ENCODE measurements at places on chromosomes 2 and 18. TPM values are rescaled to one million over a fixed set of nuclear protein-coding genes. Genes with fewer than 3 reads are reported as not detected.

GRCh38 chr2:62826141-62826540 is 120.6 kb downstream of the EHBP1 start:
- no peak overlapping the region for H3K27ac ChIP-seq
- no peak for DNase-seq
- peaks cover 5% of the 10 kb centered on the region for H3K4me1 ChIP-seq
- no peaks in the 10 kb centered on the region for H3K27me3 ChIP-seq
- no peak overlapping the region for H3K4me3 ChIP-seq

The XDH gene
- 0.16 TPM for total RNA-seq

GRCh38 chr2:165639504-165639903 is 154.5 kb downstream of the GALNT3 start:
- no peak overlapping the region for H3K4me3 ChIP-seq
- H3K4me1 ChIP-seq: no peaks in the 10 kb centered on the region
- H3K27me3 ChIP-seq: peaks cover 7% of the 10 kb centered on the region
- no peak for DNase-seq
- no peak overlapping the region for H3K27ac ChIP-seq
- H3K36me3 ChIP-seq: no peaks in the 10 kb centered on the region

GRCh38 chr2:33391529-33392255 is 84.8 kb upstream of the RASGRP3 start:
- H3K4me1 ChIP-seq: no peaks in the 10 kb centered on the region
- H3K27me3 ChIP-seq: peaks cover 15% of the 10 kb centered on the region
- no peaks in the 10 kb centered on the region for H3K36me3 ChIP-seq
- DNase-seq: no peak
- no peak overlapping the region for H3K4me3 ChIP-seq

The GREB1 gene
- total RNA-seq: 1.1 TPM

The UCN gene
- total RNA-seq: 1.5 TPM

DNA sequence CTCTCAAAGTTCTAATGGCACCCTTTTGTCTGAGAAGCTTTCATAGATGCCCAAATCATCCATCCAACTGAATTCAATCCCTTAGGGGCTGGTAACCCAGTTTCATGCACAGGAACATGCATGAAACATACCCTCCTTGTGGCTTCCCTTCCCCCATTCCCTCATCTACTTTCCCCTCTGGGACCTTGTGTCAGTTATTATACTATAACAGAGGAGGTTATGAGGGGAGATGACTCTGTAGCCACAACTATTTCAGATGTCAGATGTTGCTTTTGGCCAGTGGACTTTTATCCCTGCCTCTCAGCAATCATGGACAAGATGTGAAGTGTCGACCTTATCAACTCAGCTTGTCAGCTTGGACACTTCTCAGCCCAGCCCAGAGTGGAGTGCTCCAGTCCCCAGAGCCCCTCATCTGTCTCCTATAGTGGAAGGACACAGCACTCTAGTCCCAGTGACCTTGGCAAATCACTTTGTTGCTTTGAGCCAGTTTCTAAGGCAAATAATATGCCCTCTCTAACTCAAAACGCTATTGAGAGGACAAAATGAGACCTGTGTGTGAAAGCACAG is 8.4 kb downstream of the DHRS9 start:
- no peak overlapping the region for H3K4me3 ChIP-seq
- no peaks in the 10 kb centered on the region for H3K27me3 ChIP-seq
- no peaks in the 10 kb centered on the region for H3K36me3 ChIP-seq

The TDRD15 gene
- 0.13 TPM for total RNA-seq

DNA sequence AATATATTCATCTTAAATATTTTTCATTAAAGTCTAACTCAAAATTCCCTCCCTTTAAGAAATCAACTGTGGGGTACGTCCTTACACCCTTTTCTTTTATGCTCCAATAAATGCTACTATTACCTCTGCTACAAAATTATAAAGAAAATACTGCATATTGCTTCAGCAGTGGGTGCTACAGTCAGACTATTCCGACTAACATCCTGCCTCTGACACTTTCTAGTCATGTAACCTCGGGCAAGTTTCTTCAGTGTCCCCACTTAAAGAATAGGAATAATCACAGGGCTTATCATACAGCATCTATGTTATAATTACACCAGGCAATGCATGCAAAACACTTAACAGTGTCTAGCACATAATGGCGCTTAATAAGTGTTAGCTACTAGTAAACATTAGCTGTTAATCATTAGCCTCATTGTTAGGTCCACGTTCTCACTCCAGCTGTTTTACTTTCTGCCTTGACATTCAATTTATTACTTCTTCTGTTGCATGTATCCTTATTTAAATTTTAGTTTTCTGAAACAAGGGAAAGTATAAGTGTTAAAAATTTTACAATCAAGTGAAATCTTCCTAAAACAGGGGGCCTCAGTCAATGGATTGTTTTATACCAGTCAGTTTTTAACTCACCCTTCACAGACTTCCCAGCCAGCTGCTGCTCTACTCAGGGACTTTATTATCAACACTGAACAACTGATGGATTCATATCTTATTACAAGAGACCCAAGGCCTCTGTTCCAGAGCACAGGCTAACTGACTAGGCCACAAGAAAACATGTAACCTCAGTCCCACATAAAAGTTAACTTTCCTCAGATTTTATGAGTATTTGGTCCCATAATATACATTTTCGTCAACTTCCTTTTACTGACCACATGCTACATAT is 54.0 kb downstream of the CLASP1 start:
- no peak for DNase-seq
- H3K27ac ChIP-seq: no peak overlapping the region
- H3K4me1 ChIP-seq: peaks cover 17% of the 10 kb centered on the region
- H3K27me3 ChIP-seq: no peaks in the 10 kb centered on the region

The CYRIA gene
- 2.4 TPM for total RNA-seq

- H3K4me3 ChIP-seq: no peak overlapping the region
- no peaks in the 10 kb centered on the region for H3K36me3 ChIP-seq
- H3K4me1 ChIP-seq: no peaks in the 10 kb centered on the region
- H3K27me3 ChIP-seq: no peaks in the 10 kb centered on the region
- DNase-seq: no peak
- H3K27ac ChIP-seq: no peak overlapping the region
These were observed 471.4 kb downstream of the DCDC2C start for GRCh38 chr2:4174796-4175195.

The DLGAP1 gene
- total RNA-seq: 1.6 TPM

The CROCC2 gene
- not detected for total RNA-seq

DNA sequence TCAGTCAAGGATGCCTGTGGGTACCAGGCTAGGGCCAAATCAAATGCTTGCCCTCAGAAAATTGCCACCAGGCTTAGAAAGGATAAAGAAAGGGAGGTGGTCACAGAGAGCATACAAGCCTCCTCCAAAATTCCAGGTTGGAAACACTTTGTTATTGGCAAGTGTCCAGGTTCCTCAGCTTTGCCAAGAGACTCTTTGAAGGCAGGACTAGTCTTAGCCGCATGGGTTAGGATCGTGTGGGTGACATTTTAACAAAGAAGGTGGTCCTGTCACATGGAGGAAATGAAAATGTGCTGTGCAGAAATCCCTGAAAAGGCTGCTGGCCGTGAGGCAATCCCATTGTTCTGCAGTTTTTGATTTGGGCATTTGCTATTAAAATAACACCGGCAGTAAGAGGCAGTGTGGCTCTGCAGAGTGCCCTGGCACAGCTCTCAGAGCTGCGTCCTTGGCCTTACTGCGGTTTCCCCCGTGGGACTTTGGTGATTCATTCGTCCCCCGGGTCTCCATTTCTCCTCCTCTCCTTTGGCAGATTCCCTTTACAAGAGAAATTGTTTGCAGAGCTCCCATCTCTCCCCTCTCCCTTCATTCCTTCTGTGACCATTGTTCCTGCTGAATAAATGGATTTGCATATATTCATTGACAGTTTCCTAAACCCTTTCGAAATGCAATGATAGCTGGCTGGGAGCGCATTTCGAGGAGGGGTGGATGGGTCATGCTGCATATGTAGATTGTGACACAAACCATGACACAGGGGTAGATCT is 187.3 kb downstream of the VAPA start:
- peaks cover 22% of the 10 kb centered on the region for H3K27me3 ChIP-seq

The MYO5B gene
- not detected for total RNA-seq

DNA sequence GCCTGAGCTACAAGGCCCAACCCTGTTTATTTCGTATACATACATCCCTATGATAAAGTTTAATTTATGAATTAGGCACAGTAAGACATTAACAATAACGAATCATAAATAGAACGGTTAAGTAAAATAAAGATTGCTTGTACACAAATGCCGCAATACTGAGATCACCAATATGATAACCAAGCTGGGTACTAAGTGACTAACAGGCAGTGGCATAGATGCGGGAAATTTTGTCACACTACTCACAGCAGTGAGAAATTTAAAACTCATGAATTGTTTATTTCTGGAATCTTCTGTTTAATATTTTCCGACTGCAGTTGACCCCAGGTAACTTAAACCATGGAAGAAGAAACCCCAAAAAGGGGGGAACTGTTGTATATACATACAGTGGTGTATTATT is 33.4 kb downstream of the NEURL3 start:
- peaks cover 6% of the 10 kb centered on the region for H3K4me1 ChIP-seq
- peaks cover 15% of the 10 kb centered on the region for H3K27me3 ChIP-seq
- H3K4me3 ChIP-seq: no peak overlapping the region
- no peak for DNase-seq
- no peaks in the 10 kb centered on the region for H3K36me3 ChIP-seq
- no peak overlapping the region for H3K27ac ChIP-seq

- peaks cover 11% of the 10 kb centered on the region for H3K27me3 ChIP-seq
- H3K4me1 ChIP-seq: peaks cover 2% of the 10 kb centered on the region
- DNase-seq: no peak
- H3K4me3 ChIP-seq: no peak overlapping the region
- H3K36me3 ChIP-seq: no peaks in the 10 kb centered on the region
- no peak overlapping the region for H3K27ac ChIP-seq
These were observed 52.6 kb upstream of the TMEM163 start for GRCh38 chr2:134771313-134771801.

- H3K27ac ChIP-seq: no peak overlapping the region
- no peak for DNase-seq
- peaks cover 2% of the 10 kb centered on the region for H3K36me3 ChIP-seq
- no peak overlapping the region for H3K4me3 ChIP-seq
These were observed 3.2 kb upstream of the DYTN start for GRCh38 chr2:206721256-206721920.

GRCh38 chr2:49943944-49944778 is 789.8 kb upstream of the FSHR start:
- H3K27ac ChIP-seq: no peak overlapping the region
- H3K27me3 ChIP-seq: no peaks in the 10 kb centered on the region
- no peaks in the 10 kb centered on the region for H3K36me3 ChIP-seq
- H3K4me1 ChIP-seq: peaks cover 9% of the 10 kb centered on the region

DNA sequence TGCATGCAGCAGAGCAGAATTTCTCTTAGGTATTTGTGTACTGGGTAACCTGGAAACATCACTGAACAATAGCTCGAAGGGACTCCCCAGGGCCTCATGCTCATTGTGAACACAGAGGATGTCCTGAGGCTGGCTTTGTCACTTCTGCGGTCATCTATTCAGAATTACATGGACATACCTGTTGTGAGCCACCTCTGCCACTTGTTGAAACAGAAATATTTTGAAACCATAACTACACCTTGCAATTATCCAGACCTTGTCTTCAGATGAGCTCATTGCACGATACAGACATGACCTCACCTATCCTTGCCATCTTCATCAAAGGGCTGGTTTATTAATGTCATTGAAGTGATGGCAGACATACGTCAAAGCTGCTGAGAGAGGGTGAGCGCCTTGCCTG is 23.4 kb upstream of the CREG2 start:
- peaks cover 5% of the 10 kb centered on the region for H3K4me1 ChIP-seq
- no peak overlapping the region for H3K4me3 ChIP-seq
- peaks cover 6% of the 10 kb centered on the region for H3K36me3 ChIP-seq
- H3K27ac ChIP-seq: peak overlapping the region; percentile 60
- H3K27me3 ChIP-seq: peaks cover 24% of the 10 kb centered on the region

The TUBA3E gene
- total RNA-seq: not detected

The SF3B6 gene
- 48.8 TPM for total RNA-seq

DNA sequence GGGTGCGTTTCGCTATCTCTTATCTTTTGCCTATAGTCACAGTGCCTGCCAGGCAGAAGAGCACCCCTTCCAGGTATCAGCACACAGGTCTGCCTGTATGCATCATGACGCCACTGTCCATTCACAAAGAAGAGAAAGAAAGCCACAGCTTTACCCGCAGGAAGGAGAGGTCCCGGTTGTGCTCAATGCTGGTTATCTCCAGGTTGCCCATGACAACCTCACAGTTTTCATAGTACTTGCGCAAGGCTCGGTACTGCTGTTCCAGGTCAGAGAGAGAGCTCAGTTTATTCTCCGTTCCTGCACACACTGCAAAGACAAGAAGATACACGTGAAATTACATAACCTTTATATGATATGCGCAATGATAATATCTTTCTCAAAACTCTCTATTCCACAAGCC is 414.0 kb downstream of the ERBB4 start:
- no peak overlapping the region for H3K27ac ChIP-seq
- H3K4me3 ChIP-seq: no peak overlapping the region
- no peaks in the 10 kb centered on the region for H3K4me1 ChIP-seq

DNA sequence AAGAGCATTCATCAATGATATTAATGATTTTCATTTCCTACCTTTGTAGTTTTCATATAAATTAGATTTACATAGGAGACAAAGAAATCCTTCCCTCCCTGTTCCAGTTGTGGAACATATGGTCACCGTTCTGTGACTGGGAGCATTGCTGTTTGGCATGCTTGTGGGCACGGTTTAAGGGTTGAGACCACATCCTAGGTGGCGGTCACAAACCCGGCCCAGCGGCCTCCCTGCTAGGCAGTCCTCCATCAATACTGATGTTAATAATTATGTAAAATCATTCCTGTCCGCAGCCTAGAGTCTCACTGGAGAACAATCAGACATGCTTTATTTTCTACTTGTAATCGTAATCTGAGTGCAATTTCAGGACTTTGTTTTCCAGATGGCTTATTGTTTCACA is 117.9 kb downstream of the AGAP1 start:
- no peaks in the 10 kb centered on the region for H3K36me3 ChIP-seq
- no peak overlapping the region for H3K27ac ChIP-seq
- peaks cover 31% of the 10 kb centered on the region for H3K27me3 ChIP-seq
- peaks cover 2% of the 10 kb centered on the region for H3K4me1 ChIP-seq

GRCh38 chr2:239278941-239279365 is 121.9 kb downstream of the HDAC4 start:
- H3K27ac ChIP-seq: peak overlapping the region; percentile 59
- no peak overlapping the region for H3K4me3 ChIP-seq

- no peak for DNase-seq
- H3K4me1 ChIP-seq: peaks cover 43% of the 10 kb centered on the region
- H3K4me3 ChIP-seq: peak within 1 kb of the TSS; percentile 91
- peak within 1 kb of the TSS; percentile 92 for H3K27ac ChIP-seq
These were observed at the start of gene RSAD2 for GRCh38 chr2:6877402-6878304. RSAD2 (plus strand) TSS chr2:6877777; CDS start chr2:6877801, 24 bp downstream.

- no peaks in the 10 kb centered on the region for H3K27me3 ChIP-seq
- no peaks in the 10 kb centered on the region for H3K4me1 ChIP-seq
- DNase-seq: no peak
These were observed 110.4 kb downstream of the ADCYAP1 start for GRCh38 chr18:1014951-1015624.

GRCh38 chr18:10442551-10442971 is 11.9 kb upstream of the APCDD1 start:
- H3K4me3 ChIP-seq: no peak overlapping the region
- H3K36me3 ChIP-seq: no peaks in the 10 kb centered on the region
- peaks cover 59% of the 10 kb centered on the region for H3K27me3 ChIP-seq
- H3K27ac ChIP-seq: no peak overlapping the region
- no peaks in the 10 kb centered on the region for H3K4me1 ChIP-seq
